Caki2 (cell line): ENCODE measurements at places on chromosomes 7 and 10. TPM values are rescaled to one million over a fixed set of nuclear protein-coding genes. Genes with fewer than 3 reads are reported as not detected.

Gene CCDC136
- total RNA-seq = 2.7 and 5.2 TPM in 2 replicates

Gene SNX10
- 17.9 and 24.4 TPM in 2 replicates for total RNA-seq

Gene LRWD1
- total RNA-seq = 35.4 and 47.4 TPM in 2 replicates

Gene GPR15LG
- not detected in 2 replicates for total RNA-seq

GRCh38 chr10:89053555-89053954 lies 63.0 kb downstream of the FAS start:
- no peak for DNase-seq

Gene VPS37D
- 4.5 and 12.9 TPM in 2 replicates for total RNA-seq

- no peak for DNase-seq
Measured at GRCh38 chr7:89385411-89385810, 589.9 kb upstream of the TEX47 start.

Gene SFRP5
- total RNA-seq = not detected in 2 replicates

Gene ICA1
- total RNA-seq = 2.1 and 12.5 TPM in 2 replicates

GRCh38 chr10:82880776-82881290 lies 1005.8 kb downstream of the NRG3 start:
- no peak for DNase-seq

DNA sequence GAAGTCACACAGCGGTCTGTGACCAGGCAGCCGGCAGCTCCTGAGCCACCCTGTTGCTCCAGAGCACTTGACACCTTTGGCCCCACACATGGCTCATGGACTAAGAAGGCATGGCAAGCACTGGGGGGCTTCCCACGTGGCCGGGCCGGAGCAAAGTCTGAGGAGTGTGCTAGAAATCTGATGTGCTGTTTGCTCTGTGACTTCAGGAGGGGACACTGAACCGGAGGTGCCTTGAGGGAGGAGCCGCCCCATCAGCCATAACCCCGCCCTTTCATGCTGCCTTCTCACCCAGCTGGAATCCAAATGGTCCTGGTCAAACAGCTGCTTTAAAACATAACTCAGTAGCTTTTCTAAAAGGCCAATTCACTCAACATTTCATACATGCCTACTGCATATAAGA lies 33.5 kb downstream of the PROSER2 start:
- peak; percentile 20 for DNase-seq

DNA sequence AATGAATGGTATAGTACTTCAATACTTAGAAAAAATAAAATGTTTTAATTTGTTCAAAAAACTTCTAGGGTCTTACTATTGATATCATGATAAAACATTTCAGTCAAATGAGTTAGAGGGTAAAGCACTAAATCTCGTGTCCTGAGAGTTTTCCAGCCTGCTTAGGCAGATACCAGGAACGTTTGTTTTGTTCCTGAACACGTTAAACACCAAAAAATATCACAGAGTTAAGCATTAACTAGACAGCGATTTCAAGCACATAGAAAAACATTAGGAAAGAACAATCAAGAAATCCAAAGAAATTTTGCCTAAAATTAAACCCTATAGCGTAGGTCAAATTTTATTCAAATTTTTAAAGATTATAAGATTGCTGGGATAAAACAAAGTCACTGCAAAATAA lies 204.6 kb upstream of the AGR3 start:
- DNase-seq = no peak

Gene DMBT1
- not detected in 2 replicates for total RNA-seq

Gene HABP2
- 0.72 and 1.6 TPM in 2 replicates for total RNA-seq

- no peak for DNase-seq
Measured at GRCh38 chr7:70923181-70923845, 208.6 kb upstream of the GALNT17 start.

Gene TNS3
- total RNA-seq = 47.7 and 50.5 TPM in 2 replicates

Gene ERVW-1
- not detected in 2 replicates for total RNA-seq

DNA sequence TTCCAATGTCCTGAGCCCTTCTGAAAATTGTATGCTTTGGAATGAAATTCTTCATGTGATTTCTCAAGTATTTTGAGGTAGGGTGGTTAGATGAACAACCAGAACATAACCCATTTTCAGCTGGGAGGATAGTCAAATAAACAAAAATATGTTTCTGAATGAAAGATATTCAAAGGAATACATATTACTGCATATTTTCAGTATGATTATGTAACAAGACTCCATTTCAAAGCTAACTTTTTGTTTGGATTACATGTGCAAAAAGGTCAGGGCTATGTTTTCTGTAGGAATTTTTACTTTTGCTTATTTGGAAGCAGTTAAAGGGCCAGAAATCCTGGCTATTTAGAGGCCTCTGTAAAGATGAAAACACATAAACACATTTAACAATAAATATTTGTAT lies 27.7 kb downstream of the CDK6 start:
- DNase-seq = no peak

GRCh38 chr7:158050441-158050977 lies 537.1 kb downstream of the PTPRN2 start:
- no peak for DNase-seq

DNA sequence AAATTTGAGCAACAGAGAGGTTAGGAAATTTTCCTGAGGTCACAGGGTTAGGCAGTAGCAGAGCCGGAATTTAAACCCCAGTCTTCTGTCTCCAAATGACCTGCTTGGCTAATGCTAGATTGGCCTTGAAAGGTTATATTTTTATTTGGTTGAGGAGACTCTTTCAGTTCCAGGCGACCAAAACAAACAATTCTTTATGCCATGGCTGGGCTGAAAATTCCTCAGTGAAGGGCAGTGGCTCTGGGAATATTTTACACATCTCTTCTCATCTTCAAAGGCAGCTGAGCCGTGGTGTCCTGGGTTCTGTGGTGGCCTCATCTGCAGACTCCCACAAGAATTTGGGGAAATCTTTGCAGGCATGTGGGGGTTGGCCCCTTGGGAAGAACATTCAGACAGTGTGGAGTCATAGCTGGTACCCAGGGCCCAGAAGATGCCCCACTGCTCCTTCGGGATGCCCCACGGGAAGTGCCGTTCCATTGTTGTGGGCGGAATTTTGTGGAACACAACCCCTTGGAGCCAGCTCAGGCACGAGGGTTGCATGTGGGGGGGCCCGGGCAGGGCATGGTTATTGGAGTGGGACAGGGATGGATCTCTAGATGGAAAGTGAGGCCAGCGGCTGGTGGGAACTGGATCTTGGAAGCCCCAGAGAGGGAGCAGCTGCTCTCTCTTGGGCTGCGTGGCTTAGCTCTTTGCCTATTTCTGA lies 33.2 kb downstream of the RPS24 start:
- no peak for DNase-seq

- DNase-seq = no peak
Measured at GRCh38 chr10:122544493-122544892, 16.1 kb upstream of the DMBT1 start.

GRCh38 chr7:24966802-24967201 lies 13.2 kb downstream of the OSBPL3 start:
- no peak for DNase-seq

Gene LBX1
- not detected in 2 replicates for total RNA-seq

Gene SEMA3E
- 0.34 and 2.1 TPM in 2 replicates for total RNA-seq

DNA sequence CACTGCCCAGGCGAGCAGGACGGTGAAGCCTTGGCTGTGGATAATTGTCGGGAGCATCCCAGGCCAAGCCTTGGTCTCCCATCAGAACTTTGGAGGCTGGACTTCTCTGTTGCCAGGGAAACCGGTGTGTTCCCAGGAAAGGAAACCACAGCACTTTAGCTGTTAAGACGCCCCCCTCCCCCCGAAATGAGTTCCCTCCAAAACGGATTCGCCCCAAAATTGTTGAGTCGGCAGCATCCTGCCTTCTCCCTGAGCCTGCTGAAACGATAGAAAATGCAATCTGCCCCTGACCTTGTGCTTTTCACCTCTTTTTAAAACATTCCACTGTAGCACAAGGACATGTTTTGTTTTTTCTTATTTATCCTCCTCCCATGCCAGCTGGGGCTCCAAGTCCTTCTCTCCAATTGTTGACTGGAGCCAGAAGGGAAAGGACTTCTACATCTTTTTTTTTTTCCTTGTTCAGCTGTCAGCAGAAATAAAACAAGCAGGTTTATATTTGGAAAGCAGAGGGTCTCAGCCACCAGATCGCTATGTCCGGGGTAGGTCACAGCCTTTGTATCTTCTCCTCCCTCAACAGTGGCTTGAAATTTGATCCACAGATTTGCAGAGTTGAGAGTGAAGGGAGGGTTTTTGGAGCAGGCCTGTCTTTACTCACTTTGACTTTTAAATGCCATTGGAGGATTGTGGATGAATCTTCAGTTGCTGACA lies 116.5 kb downstream of the ZMIZ1 start:
- DNase-seq = peak; percentile 58

Gene IFIT2
- 5.9 and 7.9 TPM in 2 replicates for total RNA-seq
